ENCODE measurements at places on chromosomes 3 and 15.

DNA sequence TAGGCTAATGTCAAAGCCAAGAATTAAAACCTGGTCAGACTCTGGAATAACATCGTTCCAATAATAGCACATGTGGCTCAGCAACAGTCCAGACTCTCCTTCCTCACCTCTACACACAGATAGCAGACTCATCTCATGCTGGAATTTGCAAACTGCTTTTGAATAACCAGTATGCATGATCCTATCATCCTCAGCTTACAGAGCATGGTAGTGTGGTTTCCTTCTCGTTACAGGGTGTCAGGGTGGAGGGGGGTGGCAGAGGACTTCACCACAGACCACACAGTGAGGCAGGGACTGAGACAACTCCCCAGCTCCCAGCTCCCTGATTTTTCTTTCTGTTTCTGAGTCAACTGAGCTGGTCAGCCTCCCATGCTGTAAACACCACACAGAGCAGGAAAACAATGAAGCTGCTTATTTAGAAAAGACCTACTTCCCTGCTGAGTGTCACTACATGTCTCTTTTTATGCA, 101.6 kb downstream of the RPL22L1 start:
- no peak for DNase-seq

- no peak for DNase-seq
Observed at GRCh38 chr15:41561777-41562145, 2.7 kb downstream of the TYRO3 start.

DNA sequence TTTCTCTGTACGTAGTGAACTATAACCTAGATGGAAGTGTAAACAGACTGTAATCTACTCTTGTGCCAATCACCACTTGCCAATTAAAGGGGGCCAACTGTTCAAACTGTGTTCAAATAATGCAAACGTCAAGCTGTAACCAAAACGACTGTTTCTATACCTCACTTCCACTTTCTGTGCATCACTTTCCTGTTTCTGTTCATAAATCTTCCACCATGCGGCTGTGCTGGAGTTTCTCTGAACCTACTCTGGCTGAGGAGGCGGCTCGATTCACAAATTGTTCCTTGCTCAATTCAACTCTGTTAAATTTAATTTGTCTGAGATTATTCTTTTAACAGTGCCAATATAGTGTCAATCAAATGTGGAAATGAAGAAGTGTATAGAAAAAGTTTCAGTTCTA, 206.7 kb upstream of the TBC1D5 start:
- no peak for DNase-seq

DNA sequence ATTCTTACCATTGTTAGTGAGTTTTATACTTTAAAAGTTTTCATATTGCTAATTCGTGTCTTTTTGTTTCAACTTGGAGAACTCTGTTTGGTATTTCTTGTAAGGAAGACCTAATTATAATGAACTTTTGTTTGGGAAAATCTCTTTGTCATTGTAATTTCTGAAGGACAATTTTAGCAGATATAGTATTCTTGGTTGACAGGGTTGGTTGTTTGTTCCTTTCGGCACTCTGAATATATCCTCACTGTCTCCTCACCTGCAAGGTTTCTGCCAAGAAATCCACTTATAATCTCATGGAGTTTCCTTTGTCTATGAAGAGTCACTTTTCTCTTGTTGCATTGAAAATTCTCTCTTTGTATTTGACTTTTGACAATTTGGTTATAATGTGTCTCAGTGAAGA, 225.2 kb upstream of the NR2E3 start:
- no peak for DNase-seq

DNA sequence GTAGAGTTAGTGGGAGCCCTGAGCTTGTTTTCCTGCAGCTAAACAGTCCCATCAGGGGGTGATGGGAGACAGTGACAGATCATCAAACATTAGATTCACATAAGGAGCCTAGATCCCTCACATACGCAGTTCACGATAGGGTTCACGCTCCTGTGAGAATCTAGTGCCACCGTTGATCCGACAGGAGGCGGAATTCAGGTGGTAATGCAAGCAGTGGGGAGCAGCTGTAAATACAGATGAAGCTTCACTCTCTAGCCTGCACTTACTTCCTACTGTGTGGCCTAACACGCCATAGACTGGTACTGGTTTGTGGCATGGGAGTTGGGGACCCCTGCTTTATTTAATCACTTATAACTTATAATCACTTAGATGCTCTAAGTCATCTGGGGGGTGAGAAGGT, 179.1 kb downstream of the AKAP13 start:
- DNase-seq, result no peak

- DNase-seq, result no peak
Observed at GRCh38 chr3:130682131-130682530, 64.5 kb downstream of the PIK3R4 start.

DNA sequence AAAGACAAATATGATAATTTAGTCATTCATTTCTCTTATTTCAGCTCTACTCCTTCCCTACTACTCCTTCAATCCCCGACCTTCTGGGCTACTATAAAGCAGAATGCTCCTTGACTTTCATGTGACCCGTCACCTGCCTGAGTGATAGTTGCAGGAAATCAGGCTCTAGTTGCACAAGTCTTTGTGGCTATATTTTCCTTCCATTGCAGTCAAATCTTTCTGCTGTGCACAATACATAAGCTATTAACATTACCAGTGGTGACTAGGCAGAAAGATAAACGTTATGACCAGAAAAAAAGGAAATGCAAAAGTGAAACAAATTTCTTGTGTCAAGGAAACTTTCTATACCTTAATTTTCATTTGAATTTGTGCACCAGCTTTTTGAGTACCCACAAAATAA, 2.3 kb downstream of the SUCNR1 start:
- peak; percentile 14 for DNase-seq

DNA sequence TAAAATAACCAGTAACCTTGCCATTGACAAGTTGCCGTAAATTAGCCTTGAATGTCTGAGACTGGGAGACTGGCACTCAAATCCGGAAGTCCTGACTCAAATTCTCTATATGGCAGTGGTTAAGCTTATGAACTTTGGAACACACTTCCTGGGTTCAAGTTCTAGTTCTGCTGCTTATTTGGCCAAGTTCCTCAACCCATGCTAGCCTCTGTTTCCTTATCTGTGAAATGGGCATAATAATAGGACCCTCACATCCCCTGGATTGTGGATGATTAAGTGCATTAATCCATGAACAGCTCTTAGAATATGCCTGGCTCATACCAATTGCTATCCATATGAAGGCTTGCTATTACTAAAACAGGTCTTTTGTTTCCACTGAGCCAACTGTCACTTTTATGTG, 311.5 kb downstream of the EDEM1 start:
- peak; percentile 33 for DNase-seq

DNA sequence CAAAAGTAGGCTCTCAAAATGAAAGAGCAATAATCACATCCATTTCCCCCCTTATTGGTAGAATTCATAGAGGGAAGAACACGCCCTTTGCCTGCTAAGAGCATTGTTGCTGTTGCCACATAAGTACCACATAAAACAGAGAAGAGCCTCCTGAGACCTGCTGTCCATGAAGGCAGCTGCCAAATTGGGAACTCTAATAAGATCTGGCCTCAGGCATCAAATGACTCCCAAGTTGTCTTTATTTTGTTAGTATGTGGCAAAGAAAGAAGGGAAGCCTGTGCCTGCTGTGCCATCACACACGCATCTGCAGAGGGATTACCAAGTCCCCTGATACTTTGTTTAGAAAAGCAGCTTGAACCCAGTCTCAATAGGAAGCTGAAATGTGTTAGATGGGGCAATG, 23.9 kb downstream of the VGLL3 start:
- no peak for DNase-seq

GRCh38 chr15:55770261-55770660, 27.3 kb upstream of the PRTG start:
- no peak for DNase-seq

- no peak for DNase-seq
Observed at GRCh38 chr15:70880781-70881180, 11.5 kb downstream of the THAP10 start.

DNA sequence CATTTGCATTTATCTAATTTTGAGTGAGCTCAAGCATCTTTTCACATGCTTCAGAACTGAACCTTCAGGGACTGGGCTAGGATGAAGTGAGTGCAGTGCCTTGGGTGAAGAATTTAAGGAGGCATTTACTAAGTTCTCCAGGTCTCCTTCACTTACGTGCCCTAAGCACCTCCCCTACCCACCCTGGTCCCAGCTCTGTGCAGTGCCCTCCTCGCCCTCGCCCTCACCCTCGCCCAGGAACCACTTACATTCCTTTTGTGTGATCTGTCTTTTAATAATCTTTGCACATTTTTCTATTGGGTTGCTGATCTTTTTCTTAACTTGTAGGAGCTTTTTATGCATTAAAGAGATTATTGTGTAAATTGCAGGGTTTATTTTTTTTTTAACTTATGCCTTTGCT, 322.6 kb downstream of the THSD4 start:
- DNase-seq, result no peak

DNA sequence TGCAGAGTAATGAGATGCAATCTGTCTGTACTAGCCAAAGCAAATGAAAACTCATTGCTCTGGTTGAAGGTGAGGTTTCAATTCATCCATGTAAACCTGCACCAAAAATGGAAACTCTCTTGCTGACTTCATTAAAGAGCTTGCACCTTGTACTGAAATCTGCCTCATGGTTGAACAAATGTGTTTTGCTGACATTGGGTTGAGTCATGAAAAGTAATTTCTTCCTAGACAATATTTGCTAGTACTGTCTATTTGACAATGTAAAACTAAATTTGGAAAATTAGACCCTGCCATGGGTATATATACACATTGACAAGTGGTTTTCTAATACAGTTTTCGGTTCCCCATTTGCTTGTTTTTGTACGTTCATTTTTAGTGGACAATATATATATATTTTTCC, 33.3 kb downstream of the RYR3 start:
- peak; percentile 6 for DNase-seq

- DNase-seq, result peak; percentile 83
Observed at GRCh38 chr3:31448035-31448881, 84.5 kb upstream of the STT3B start.

DNA sequence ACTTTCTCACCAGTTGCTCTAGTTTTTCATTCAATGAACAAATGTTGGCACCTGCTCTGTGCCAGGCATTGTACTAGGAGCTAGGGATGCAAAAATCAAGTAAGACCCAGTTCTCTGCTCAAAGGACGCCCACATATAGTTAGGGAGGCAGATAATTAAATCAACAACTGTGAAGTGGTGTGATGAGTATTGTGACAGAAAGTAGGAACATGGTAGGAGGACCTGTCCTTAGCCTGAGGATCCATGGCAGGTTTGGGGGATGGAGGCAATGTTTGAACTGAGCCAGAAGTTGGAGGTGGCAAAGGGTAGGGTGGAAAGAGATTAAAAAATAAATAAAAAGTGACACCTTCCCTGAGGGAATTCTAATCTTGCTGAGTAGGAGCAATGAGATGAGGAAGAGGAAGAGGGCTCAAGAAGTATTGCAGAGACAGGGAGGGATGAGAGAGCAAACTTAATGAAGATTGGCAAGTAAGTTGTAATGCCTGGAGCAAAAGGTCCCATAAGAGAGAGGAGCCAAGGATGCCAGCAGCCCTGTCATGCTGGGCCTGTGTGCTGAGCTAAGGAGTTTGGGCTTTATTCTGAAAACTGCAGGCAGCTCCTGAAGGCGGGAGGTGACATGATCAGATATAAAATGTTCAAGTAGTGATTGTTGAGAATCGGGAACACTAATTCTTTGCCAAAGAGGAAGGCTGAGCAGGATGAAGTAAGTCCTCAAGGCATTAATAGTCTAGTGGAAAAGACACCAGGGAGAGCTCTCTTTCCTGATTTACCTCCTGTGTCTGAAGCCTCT, 184.3 kb upstream of the PPP2R3A start:
- no peak for DNase-seq

GRCh38 chr3:133371181-133371580, 28.7 kb upstream of the BFSP2 start:
- DNase-seq, result no peak

GRCh38 chr15:47870300-47870955, 153.1 kb downstream of the SEMA6D start:
- DNase-seq, result no peak

DNA sequence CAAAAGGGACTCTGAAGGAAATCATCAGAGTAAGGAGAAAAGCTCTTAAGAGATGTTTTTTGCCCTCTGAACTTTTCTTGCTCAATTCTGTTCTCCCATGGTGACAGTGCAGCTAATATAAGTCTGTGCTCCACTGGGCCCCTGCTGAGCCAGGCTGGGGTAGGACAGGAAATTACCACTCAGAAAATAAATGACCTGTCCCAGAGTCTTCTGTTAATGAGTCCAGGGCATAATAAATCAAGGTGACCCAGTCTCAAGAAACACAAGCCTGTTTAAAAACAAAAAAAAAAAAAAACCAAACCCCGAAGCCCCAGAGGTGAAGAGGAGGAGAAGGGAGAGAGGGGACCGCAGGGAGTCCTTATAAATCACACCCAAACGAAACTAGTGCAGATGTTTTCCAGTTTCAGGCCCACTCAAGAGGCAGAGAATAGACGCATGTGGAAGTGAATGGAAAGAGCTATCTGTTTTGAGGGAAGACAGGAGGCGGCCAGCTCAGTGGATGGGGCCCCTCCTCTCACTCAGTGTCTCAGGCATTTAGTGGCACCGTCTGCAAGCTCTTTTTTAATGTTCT, 59.8 kb upstream of the BOC start:
- no peak for DNase-seq

GRCh38 chr15:92637626-92638025, 17.9 kb downstream of the FAM174B start:
- DNase-seq, result no peak

DNA sequence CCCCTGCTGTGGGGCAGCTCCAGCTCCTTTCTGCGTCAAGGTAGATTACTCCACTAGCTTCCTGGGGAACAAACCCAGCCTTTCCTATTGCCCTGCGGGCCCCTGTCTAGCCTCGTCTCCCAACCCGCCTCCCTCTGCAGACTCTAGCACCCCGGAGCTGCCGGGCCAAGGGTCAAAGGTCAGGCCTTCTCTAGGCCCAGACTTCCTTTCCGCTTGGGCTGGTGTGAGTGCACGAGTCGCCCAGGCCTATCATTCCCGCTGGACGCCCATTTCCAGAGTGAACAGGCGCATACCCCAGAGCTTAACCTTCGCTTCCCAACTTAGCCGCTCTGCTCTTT, 11.6 kb upstream of the ONECUT1 start:
- DNase-seq, result no peak

DNA sequence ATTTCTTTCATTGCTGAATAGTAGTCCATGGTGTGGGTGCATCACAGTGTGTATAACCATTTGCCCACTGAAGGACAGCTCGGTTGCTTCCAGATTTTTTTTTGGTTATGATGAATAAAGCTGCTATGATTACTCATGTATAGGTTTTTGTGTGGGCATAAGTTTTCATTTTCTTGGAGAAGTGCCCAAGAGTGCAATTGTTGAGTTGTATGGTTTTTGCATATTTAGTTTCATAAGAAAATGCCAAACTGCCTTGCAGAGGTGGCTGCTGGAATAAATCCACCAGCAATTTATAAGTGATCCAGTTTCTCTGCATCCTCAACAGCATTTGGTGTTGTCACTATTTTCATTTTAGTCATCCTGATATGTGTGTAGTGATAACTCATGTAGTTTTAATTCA, 8.4 kb upstream of the SPESP1 start:
- no peak for DNase-seq

- DNase-seq, result no peak
Observed at GRCh38 chr3:156181509-156181908, 61.1 kb downstream of the KCNAB1 start.

Measured in GM12865 (cell line).